RWPE2 (cell line): ENCODE measurements at places on chromosomes 7 and 10.

DNA sequence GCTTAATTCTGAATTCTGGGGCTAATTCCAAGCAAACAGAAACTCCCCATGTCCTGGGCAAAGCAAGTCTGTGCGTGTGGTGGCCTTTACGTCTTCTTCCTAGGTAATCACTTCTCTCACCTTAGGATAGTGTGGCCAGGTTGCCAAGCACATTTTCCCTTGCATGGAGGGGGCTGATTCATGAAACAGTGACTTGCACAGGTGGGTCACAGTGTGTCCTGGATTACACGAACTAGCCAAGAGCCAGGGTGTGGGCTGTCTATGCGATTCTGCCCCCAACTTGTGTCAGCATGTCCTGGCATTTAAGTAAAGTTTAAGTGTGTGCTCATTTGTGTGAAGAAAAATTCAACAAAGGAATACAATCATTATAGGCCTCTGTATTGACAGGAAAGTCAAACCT, 18.5 kb upstream of the SEM1 start:
- H3K4me3 ChIP-seq: no peak overlapping the region
- H3K27me3 ChIP-seq: no peaks in the 10 kb centered on the region
- no peaks in the 10 kb centered on the region for H3K36me3 ChIP-seq

GRCh38 chr10:78780551-78780961, 288.2 kb upstream of the ZMIZ1 start:
- H3K27me3 ChIP-seq: no peaks in the 10 kb centered on the region
- no peaks in the 10 kb centered on the region for H3K36me3 ChIP-seq
- H3K27ac ChIP-seq: no peak overlapping the region
- H3K4me1 ChIP-seq: no peaks in the 10 kb centered on the region
- peak; percentile 29 for DNase-seq

GRCh38 chr10:31749301-31749700, 179.3 kb downstream of the ARHGAP12 start:
- no peaks in the 10 kb centered on the region for H3K27me3 ChIP-seq
- no peak overlapping the region for H3K27ac ChIP-seq
- peaks cover 12% of the 10 kb centered on the region for H3K4me1 ChIP-seq
- DNase-seq: no peak

- no peaks in the 10 kb centered on the region for H3K4me1 ChIP-seq
- H3K27ac ChIP-seq: no peak overlapping the region
- H3K4me3 ChIP-seq: no peak overlapping the region
- H3K36me3 ChIP-seq: no peaks in the 10 kb centered on the region
- DNase-seq: no peak
Measured at GRCh38 chr7:119436882-119437281, 836.1 kb upstream of the KCND2 start.

DNA sequence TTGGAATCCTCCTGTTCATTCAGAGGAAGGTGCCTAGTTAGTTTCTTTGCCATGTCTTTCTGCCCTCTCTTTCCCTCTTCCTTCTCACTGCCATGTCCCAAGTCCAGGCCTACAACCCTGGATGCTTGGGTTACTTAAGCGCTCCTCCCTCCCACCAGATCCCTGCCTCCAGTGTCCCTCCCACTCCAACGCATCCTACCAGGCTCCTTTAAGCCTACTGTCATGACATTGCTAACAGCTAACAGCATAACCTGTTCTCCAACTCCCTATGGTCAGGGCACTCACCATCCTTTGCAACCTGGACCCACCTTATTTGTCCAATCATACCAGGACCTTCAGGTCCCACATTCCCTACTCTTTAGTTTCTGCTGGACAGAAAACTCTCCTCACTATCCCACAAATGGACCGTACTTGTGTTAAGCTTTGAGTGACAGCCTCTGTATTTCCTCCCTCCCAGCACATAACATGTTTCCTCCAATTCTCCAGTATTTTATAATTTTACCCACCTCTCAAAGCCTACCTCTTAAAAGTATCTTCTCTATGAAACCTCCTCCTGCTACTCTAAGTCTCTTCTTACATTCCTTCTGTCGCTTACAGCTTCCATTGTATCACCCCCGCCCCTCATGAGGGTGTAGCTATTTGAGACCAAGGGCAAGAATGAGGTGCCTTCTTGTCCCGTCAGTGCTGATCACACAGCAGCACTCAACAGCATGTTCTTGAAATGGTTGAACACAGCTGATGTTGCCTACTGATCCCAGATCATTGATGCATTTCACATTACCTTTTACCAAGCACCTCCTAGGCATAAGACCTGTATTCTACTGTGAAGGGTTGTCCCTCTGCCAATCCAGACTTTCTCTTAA, 1.7 kb downstream of the BLNK start:
- no peak overlapping the region for H3K4me3 ChIP-seq
- peaks cover 13% of the 10 kb centered on the region for H3K4me1 ChIP-seq
- no peak overlapping the region for H3K27ac ChIP-seq
- DNase-seq: no peak
- H3K36me3 ChIP-seq: no peaks in the 10 kb centered on the region
- H3K27me3 ChIP-seq: no peaks in the 10 kb centered on the region

- H3K4me1 ChIP-seq: no peaks in the 10 kb centered on the region
- no peak for DNase-seq
- H3K4me3 ChIP-seq: no peak overlapping the region
- H3K36me3 ChIP-seq: peaks cover 7% of the 10 kb centered on the region
- no peaks in the 10 kb centered on the region for H3K27me3 ChIP-seq
- H3K27ac ChIP-seq: no peak overlapping the region
Measured at GRCh38 chr7:55476852-55477780, 95.2 kb downstream of the VOPP1 start.

DNA sequence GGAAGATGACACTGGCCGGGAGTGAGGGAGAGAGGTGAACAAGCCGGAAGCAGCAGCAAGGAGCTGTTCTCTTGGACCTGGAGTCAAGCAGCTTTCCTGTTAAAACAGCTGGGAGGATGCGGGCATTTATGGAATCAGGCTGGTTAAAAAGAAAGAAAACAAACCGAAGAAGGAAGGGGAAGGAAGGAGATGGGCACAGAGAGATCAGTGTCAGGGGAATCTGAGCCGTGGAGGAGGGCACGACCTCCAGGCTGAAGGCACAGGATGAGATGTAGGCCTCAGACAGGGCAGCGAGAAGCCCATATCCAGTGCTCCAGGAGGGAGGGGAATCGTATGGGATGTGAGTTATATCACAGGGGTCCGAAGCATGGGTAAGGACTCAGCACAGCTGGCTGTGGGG, 105.9 kb upstream of the RHEB start:
- no peak overlapping the region for H3K4me3 ChIP-seq
- no peaks in the 10 kb centered on the region for H3K27me3 ChIP-seq
- DNase-seq: no peak
- peak overlapping the region; percentile 86 for H3K27ac ChIP-seq
- H3K36me3 ChIP-seq: peaks cover 58% of the 10 kb centered on the region
- H3K4me1 ChIP-seq: peaks cover 44% of the 10 kb centered on the region
